CD4-positive, alpha-beta memory T cell (primary cell): ENCODE measurements at places on chromosomes 3 and 15.
A peak's percentile ranks its signal among the peaks of the same experiment; 100 is the strongest.

DNA sequence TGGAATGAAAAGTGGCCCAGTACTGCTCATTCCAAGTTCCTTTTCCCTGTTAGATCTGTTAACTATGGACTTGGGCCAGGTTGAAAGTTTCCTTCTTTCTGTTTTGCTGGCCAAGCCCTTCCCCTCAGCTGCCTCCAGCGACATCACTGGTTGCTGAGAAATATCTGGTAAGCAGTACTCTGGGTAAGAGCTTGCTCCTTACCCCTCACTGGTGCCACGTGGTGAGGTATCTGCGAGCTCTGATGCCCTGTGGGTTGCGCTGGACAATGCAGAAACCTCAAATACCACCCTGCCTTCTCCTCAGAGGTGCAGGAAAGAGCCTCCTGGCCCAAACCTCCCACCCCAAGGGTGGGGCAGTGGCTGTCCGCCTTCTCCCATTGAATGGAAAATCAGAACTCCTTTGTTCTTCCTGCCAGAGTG is 42.9 kb upstream of the APH1B start:
- DNase-seq = no peak

DNA sequence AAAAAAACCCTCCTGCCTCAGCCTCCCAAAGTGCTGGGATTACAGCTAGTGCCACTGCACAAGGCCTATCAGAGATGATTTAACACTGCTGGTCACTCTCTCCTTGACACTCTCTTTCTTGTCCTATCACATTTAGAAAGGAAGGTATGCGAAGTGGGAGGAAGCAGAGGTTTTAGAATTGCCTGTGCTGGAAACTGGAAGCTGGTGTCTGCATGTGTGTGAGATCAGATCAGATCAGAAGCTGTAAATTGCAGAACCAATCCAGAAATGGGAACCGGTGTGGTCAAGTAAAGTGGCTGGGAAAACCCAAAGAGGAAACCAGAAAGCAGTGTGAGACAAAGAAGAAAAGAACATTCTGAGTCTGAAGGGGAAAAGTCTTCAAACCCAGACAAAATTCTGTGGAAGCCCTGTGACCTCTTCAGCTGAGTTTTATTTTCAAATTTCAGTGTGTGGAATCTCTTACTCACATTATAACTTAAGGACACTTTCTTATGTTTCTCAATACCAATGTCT is 2.8 kb downstream of the EFHB start:
- DNase-seq = no peak

- DNase-seq = no peak
Observed at GRCh38 chr3:47523310-47524073, 10.0 kb upstream of the ELP6 start.

DNA sequence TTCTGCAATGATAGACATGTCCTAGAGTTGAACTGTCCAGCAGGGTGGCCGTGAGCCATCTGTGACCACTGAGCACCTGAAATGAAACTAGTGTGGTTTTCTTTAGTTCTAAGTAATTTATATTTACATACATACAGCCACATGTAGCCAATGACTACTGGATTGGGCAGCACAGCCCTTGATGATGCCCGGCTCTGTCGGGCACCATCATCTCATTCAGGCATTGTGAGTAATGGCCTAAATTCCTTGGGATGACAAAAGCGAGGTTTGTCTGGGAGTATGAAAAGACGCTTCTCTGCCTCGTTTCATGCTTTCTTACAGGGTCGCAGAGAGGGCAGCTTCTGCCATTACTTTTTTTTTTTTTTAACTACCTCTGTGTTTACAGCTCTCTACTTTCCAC is 251.9 kb upstream of the HES1 start:
- DNase-seq = no peak

DNA sequence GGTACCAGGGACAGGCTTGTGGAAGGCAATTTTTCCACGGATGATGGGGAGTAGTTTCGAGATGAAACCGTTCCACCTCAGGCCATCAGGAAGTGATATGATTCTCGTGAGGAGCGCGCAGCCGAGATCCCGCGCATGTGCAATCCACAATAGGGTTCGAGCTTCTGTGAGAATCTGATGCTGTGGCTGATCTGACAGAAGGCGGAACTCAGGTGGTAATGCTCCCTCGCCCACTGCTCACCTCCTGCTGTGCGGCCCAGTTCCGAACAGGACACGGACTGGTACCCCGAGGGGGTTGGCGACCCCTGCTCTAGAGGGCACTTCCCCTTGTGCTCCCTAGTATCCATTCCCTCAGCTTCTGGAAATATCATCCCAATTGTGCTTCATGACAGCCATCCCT is 99.9 kb downstream of the PLD1 start:
- DNase-seq = no peak

GRCh38 chr3:54223063-54223462 is 100.7 kb downstream of the CACNA2D3 start:
- no peak for DNase-seq

GRCh38 chr15:57772223-57772957 is 65.9 kb downstream of the POLR2M start:
- DNase-seq = no peak

- no peak for DNase-seq
Observed at GRCh38 chr3:104428337-104428925, 938.3 kb upstream of the ALCAM start.

DNA sequence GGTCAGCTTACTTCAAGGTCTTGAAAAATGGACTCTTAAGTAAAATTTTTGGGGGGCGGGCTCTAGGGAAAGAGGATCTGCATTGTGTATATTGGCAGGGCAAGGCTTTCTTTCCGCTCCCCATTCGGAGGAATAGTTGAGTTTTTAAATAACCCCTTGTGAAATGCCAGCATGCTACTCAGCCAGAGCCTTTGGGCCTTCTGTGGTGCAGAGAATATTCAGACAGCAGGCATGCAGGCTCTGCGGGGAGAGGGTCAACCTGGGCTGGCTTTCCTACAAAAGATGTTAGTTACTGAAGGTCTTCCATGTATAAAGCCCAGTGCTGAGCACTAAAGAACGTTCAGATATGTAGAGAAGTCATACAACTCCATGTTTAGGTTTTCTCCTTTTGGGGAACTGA is 40.6 kb downstream of the ADAMTSL3 start:
- no peak for DNase-seq

DNA sequence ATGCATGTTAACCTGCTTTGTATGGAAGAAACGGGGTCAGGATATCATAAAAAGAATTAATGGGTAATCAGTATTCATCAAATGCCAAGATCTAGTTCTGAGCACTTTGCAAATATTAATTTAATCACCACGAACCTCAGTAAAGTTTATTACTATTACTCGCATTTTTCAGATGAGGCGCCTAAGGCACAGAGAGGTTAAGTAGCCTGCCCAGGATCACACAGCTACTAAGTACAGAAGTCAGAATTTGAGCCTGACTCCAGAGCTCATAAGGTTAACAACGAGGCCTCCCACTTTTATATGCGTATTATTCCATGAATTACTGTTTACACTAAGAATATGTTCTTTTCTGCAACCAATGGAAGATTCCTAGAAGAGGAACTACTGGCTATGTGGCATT is 109.6 kb upstream of the KLF13 start:
- DNase-seq = no peak

DNA sequence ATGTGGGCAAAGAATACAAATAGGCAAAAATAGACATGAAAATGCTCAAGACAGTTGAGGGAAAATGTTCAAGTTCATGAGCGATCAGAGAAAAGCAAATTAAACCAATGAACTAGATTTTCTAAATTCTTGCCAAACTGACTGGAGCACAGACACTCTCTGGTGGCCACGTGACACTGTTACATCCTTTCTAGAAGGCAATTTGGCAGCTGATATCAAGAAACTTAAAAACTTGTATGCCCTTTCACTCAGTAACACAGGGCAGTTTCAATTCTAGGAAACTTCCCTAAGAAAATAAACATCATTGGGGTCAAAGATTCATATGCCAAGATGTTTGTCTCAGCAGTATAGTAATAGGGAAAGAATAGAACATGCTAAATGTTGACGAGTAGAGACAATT is 52.2 kb downstream of the ABHD5 start:
- DNase-seq = no peak

DNA sequence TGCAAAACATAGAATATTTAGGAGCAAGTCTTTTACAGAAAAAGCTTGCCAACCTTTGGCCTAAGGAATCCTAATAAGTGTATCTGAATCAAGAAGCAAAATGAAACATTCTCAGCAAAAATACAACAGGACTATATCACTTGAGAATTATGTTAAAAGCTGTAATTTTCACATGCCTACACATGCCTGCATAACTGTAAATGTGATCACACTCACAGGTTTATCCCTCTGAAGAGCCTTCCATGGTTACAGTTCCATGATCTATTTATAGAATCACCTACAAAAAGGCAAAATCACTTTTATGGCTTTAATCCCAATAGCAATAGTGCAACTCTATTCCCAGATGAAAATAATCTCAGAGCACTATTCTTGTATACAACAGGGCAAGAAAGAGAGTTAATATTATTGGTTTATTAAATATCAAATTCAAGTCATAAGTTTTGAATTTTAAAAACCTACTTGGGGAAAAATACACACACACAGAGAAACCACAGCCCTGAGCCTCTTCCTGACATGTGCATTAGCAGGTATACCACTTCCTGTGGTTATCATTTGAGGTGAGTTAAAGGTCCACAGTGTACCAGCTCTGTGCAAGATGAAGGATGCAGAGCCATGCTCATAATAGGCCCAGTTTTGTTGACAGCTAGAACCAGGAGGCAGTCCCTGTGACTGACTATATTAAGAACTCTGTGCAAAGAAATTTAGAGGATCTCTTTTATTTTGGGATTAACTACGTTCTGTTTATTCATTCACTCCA is 252.5 kb upstream of the TGFBR2 start:
- peak; percentile 88 for DNase-seq
